ENCODE measurements at places on chromosomes 7 and 10.

DNA sequence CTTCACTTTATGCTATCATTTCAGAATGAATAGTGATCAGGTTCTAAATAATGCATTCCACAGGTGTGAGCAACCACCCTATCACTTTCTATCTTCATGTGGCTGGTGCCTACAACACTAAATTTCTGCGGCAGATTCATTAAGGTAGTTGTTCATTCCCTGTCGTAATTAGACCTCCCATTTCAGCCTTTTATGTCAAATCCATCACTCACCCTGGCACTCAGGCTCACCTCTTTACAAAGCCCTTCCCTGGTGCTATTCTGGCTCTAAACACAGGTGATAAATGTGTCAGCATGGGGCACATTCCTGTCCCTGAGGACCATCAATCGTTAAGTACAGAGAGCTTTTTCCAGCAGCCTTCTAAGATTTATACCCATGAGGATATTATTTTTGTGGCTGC lies 300.0 kb upstream of the C7orf33 start:
- no peak for DNase-seq

DNA sequence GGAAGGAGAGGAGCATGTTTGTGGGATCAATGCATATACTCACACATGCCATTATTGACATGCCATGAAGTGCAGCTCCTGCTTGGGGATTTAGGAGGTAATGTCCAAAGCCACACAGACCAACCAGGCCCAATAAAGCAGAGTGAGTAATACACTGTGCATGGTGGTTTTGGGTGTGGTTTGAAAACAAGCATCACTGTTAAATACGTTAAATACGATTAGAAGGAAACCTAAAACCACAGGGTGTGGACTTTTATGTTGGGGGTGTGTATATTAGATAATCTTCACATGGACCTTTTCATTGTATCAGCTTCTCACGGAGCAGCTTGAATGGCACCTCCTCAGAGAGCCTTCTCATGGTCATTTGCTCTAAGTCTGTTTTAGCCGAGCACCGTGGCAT lies 10.4 kb upstream of the EIF3A start:
- peak; percentile 65 for DNase-seq

DNA sequence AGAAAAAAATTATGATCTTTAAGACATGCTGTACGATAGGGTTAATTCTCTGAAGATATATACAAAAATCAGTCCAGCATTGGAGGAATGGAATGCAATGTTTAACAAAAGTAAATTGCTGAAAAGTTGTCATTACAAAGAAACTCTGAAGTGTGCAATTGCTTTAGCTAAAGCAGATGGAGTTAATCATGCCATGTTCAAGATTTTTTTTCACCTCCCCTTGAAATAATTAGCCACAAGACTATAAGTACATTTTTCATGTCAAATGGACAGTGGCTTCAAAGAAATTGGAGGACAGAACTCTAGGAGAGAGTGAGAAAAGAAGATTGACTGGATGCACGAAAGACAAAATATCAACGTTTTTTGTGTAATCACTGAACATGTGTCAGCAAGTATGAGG lies 63.1 kb upstream of the MEOX2 start:
- no peak for DNase-seq

GRCh38 chr10:80259405-80259871 lies 30.0 kb downstream of the MAT1A start:
- DNase-seq = no peak

DNA sequence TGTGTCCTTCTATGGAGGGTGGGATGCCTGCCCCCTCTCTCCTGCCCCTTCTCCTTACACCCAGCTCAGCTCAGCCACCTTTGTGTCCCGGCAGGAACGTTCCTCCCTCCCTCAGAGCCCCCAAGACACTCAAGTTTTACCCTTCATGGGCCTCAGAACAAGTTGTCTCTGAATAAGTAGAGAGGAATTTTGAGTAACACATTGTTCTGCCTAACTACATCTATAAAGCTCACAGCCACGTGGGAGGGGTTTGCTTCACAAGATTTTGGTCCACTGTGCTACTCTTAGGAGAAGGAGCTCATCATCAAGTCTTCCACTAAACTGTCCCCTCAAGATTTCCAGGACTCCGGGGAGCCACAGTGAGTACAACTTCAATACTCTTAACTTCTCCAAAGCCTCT lies 51.6 kb upstream of the ZNF32 start:
- DNase-seq = no peak

GRCh38 chr7:16463949-16464715 lies 1.4 kb downstream of the SOSTDC1 start:
- DNase-seq = no peak

GRCh38 chr7:131131746-131132431 lies 195.8 kb upstream of the MKLN1 start:
- no peak for DNase-seq

DNA sequence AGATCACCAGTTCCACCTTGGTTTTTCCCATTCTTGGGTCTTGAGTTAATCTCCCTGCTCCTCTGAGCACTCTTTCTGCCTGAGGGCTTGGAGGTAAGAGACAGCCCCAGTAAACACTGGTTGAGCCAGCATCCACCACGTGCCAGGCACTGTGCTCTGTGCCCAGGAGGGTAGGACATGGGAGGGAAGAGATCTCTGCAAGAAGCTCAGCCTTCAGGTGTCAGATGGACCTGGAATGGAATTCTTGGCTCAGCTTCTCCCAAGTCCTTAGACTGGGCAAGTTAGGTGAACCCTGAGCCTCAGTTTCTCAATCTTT lies 2.5 kb downstream of the ZYX start:
- DNase-seq = no peak
